ENCODE measurements at places on chromosomes 2 and 18.

- no peak for DNase-seq
Observed at GRCh38 chr2:238700506-238701340, 147.2 kb upstream of the TWIST2 start.

DNA sequence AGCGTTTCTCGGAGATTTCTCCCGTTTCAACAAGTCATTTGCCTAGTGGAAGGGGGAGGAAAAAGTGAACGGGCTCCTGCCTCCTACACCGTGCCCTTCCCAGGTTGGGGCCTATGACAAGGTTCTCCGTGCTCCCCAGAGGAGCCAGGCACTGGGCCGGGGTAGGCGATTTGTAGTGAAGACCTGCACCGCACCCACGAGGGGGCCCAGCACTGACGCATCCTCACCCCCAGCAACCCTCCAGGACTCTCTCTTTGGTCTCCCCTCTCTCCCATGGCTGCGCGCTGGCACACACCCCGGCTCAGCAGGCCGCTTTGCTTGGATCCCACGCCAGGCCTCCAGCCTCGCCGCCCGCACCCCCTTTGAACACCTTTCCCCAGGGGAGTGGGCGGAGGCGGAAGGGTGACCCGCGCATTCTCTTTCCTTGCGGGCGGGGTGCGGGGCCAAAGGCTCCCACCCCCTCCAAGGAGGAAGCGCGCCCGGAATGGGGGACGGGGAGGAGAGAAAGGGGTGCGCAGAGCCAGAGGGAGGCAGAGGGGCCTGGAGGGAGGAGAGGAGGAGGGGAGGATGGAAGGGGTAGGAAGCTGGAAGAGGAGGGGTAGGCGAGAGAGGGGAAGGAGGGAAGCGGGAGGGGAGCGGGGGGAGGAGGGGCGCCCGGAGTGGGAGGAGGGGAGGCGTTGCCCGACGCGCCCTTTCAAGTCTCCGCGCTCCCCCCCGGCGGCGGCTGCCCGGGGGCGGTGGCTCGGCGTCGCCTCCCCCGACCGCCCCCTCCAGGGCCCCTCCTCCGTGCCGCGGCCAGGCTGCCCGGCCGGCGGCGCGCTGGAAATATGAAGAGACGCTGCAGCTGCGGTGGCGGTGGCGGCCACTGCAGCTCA lies at the start of gene APCDD1:
APCDD1 (plus strand) TSS at position 830 of the 875 bp plus-strand sequence. CDS start 347 bp downstream, outside the sequence.
- DNase-seq = peak; percentile 34

- DNase-seq = no peak
Observed at GRCh38 chr18:25880441-25880840, 210.0 kb downstream of the SS18 start.

DNA sequence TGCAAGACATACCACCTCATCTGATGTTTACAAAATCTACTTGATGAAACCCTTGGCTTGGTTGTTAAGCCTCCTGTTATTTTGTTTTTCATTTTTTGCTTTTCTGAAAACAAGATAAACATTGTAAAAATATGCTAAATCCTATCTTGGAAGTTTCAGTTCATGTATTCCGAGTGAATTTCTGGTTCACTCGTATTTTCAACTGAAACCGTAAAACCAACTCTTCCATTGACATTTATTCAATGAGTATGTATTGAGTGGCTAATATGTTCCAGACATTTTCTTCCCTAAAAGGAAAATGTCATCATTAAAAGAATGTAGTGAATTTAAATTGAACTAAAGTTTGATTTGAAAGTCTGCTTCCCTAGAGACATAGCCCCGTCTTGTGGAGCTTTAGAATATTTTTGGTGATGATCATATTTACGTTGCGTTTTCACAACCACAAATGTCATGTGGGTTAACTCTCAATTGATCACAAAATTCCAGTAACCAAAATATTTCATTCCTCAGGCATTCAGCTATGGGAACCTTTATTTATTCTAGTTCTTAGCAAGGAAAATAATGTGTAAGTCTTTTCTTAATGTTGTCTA lies 204.2 kb downstream of the MBD2 start:
- no peak for DNase-seq

- no peak for DNase-seq
Observed at GRCh38 chr2:27296481-27296880, 11.8 kb downstream of the UCN start.

GRCh38 chr2:12119841-12120240 lies 373.4 kb downstream of the LPIN1 start:
- no peak for DNase-seq

DNA sequence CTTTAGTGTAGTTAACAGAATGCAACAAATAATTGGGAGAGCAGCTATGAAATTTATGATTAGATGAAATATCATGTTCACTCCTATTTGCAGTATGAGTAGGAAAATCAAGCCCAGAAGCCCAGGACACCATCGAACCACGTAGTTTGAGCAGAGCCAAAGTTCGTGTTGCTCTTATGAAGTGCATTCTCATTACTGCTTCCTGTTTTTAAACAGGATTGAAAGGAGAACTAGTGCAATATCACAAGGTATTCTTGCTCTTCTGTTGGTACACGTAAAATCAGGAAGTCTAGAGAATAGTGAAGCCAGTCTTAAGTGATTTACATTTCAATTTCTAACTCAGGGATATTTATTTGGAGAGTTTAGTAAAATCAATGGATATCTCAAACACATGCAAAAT lies 21.1 kb downstream of the ARHGAP15 start:
- no peak for DNase-seq

GRCh38 chr18:1392046-1392445 lies 487.4 kb downstream of the ADCYAP1 start:
- DNase-seq = no peak

DNA sequence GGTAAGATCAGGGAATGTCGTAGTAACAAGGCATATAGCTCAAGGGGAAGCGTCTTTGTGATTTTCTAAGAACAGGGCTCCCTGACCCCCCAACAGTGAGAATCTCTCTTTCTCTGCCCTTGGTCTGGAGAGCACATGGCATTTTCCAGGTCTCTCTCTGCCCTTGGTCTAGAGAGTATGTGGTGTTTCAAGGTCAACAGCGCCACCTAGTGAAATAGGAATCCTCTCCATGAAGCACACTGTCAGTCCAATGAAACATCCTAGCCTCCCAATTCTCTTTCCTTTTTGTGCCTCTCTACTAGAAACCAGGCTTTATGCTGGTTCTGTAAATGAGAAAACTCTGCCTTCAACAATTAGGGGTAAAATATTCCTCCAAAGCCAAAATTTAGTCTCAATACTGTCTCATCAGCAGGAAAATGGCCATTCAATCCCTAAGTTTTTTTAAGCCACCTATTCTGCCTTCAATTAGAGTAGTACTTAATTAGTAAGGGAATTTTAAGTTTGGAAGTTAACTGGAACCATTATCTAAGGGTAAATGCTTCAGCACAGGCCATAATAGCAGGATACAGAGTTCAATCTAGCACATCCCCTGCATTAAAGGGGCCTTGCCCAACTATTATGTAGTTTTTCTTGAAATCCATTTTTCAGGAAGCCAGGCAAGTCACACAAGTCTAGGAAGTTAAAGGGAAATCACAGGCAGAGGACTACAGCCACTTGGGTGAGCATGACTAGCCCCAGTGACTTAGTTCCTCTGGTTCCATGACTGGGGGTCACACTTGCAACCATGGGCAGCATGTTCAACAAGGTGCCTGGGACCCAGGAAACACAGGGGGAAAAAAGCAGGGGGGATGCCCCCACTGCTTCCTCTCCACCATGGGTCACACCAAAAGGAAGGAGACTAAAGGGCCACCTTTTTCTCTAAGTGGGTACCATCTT lies 12.4 kb downstream of the DYM start:
- no peak for DNase-seq

- no peak for DNase-seq
Observed at GRCh38 chr18:10750191-10751035, 224.6 kb downstream of the NAPG start.

DNA sequence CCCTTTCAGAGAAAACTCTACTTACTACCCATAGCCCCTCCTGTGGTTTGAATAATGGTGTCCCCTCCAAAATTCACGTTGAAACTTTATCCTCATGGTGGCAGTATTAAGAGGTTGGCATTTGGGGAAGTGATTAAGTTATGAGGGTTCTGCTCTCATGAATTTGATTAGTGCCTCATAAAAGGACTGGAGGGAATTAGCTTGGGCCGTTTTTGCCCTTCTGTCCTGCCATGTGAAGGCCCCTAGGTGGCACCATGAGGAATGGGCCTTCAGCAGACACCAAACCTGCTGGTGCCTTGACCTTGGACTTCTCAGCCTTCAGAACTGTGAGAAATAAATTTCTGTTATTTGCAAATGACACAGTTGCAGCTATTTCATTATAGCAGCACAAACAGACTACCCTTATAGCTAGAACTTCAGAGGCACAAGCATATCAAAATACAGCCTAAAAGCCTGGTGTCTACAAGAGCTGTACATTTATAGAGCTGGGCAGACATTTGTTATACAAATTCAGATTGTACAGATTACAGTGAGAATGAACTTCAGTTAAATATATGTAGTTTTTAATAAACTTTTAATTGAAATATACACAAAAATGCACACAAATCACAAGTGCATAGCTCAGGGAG lies 2.6 kb upstream of the PTPN2 start:
- DNase-seq = no peak

DNA sequence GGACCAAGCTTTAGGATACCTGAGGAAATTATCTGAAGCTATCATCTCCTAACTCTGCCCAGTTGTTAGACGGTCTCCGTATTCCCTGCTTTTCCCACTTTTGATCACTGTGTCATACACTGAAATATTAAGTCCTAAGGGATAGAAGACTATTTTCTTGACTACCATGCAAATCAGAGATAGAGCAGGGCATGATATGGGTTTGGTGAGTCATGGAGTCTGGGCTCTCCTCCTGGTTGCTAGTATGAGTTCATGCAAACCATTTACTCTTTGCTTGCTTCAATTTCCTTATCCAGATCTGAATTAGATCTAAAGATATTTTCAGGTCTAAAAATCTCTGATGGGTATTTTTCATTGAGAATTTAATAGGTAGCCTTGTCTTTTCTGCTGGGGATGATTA lies 55.0 kb downstream of the EHBP1 start:
- no peak for DNase-seq

GRCh38 chr2:12083713-12084419 lies 337.4 kb downstream of the LPIN1 start:
- DNase-seq = no peak

GRCh38 chr2:119463136-119463535 lies 31.5 kb downstream of the TMEM37 start:
- no peak for DNase-seq

- DNase-seq = peak; percentile 6
Observed at GRCh38 chr18:41870817-41871216, 84.2 kb upstream of the PIK3C3 start.

DNA sequence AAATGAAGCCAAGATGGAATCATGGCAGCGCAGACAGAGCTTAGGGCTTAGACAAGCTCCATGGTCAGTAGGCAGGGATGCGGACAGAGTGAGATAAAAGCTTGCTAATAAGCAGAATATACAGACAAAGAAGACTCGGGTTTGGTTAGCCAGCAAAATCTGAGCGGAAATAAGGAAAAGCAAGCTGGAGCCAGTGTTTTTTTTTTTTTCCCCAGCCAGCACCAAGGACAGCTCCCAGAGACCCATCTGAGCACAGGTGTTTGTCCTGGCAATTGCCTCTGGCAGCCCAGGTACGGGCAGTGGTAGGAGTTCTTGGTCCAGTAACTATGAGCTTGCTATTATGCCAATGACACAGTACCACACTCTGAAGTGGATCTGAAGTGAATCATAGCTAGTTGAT lies 187.6 kb downstream of the ADCYAP1 start:
- no peak for DNase-seq
